Adipocyte (in vitro differentiated cells): ENCODE measurements at places on chromosomes 7 and 10.

DNA sequence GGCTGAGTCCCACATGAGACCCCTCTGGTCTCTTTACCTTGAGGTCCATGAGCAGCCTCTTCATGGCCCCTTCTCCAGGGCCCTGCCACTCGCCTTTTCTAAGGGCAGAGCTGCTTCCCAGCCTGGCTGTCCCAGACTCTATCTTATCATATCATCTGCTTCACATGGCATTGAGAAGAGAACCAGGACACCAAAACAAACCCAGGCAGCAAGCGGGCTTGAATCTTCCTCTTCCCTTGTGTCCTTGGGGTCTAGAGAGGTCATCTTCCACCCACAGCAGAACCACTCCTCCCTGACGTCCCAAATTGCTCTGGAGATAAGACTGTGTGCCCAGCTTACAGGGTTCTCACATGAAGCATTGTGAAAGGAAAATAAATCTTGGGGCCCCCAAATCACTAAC lies 261.3 kb upstream of the AUTS2 start:
- DNase-seq: no peak

DNA sequence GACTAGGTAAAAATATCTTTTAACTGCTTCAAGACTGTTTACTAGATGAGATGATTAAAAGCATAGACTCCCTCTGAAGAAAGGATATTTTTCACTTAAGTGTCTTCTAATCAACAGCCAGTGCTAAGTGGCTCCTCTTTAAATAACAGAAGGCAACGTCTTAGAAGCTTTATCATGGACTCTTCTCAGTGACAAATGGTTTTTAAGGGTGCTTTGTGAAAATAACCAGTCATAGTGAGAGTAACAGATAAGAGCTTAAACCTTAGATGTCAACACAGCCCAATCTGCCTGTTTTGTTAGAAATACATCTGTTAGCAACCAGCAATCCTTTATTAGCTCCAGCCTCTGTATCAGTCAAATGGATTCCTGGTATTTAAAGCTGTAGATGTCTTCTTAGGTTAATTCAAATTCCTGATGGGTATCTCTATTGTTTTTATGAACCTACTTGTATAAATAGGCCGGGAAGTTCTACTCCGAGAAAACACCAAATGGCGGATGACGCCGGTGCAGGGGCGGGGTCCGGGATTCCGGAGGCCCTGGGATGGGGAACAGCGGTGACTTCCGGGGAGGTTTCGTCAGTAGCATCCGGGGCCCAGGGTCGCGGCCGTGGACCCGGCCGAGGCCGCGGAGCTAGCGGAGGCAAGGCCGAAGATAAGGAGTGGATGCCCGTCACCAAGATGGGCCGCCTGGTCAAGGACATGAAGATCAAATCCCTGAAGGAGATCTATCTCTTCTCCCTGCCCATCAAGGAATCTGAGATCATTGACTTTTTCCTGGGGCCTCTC lies 285.4 kb downstream of the GPR37 start:
- no peak for DNase-seq

DNA sequence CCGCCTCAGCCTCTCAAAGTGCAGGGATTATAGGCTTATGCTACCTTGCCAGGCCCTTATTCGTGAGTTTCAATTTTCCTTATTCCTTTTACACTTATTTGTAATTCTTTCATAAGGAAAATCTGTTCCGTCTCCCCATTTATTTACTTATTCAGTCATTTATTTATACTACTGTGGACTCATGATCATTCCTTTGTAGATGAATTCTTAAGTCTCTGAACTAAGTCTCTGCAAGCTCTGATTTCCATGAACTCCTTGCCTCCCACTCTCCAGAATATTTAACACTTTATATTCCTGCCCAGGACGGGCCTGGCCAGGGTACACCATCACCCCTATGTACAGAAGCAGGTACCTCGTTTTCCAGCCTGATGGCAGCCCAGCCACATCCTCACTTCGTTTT lies 39.4 kb downstream of the PFKFB3 start:
- DNase-seq: no peak

DNA sequence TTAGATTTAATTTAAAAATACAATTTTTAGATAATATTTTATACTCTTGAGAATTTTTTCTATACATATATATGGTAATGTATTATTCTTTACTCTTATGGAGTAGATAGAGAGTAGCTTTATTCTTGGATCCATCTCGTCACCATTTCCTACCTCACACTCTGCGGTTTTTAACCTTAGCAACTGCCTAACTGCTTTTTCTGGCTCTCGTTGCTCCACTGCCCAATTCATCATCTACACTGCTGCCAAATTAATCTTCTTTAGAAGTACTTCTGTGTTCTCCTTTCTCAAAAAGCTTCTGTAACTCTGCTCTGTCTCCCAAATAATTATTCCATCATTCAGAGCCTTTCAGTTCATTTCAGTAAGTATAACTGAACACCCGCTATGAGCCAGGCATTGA lies 35.3 kb downstream of the CAPZA2 start:
- no peak for DNase-seq

DNA sequence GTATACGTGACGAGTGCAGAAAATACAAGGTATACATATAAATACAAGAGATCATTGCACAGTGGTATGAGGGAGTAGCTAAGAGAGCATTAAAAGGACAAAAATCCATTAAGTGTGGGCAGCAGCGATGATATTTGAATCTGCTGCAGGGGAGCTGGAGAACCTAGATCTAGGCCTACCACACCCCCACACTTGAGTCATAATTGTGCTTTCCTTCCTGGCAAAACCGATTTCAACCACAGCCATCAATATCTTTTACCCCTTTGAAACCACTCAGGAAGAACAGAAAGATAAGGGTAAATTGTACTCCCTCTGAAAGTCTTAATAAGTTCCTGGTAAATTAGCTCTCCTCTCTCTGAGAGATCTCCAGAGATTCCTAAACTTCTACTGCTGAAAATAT lies 345.0 kb downstream of the SORCS1 start:
- no peak for DNase-seq

DNA sequence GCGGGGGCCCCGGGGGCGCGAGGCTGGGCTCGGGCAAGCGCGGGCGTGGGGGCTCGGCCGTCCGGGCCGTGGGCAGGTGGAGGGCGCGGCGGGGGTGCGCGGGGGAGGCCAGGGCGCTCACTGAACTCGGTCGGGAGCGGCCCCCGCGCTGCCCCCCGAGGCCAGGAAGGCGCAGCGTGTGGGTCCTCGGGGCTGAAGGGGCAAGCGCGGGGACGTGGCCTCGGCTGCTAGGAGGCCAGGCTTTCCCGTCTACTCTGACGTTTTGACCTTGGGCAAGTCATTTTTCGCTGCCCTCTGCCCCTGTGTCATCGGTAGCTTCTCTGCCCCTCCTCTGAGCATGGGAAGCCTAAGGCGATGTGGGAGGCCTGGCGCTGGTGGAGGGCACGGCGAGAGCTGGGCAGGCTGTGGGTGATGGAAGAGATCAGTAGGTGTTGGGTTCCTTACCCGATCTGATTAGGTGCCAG lies 441 bp downstream of the FBH1 start:
- DNase-seq: peak; percentile 60

DNA sequence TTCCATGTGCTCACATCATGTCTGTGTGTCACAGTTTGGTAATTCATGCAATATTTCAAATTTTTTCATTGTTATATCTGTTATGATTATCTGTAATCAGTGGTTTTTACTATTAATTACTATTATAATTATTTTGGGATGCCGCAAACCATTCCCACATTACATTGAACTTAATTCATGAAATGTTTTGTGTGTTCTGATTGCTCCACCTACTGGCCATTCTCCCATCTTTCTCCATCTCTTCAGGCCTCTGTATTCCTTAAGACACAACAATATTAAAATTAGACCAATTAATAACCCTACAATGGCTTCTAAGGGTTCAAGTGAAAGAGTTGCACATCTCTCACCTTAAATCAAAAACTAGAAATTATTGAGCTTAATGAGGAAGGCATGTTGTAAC lies 398.5 kb downstream of the PCDH15 start:
- peak; percentile 17 for DNase-seq

- DNase-seq: peak; percentile 10
These were observed 209.6 kb downstream of the KIAA1217 start for GRCh38 chr10:24418532-24418931.

- no peak for DNase-seq
These were observed 157.3 kb downstream of the NOC3L start for GRCh38 chr10:94205396-94205831.

DNA sequence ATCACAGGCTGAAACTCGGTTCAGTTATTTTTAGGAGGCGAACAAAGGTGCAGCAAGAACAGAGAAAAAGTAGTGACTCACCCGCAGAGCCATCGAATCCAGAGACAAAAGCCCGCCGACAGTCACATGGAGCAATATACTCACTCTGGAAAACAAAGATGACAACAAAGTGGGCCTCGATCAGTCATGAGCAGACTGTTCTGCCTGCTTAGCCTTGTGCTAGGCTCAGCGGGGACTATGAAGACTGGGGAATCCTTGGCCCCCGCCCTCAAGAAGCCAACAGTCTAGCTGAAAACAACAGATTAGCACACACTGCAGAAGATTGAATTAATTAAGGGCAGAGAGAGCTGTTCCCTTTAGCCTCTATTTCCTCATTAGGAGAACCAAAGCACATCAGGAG lies 30.4 kb downstream of the XPNPEP1 start:
- peak; percentile 78 for DNase-seq

- peak; percentile 85 for DNase-seq
These were observed 110.8 kb upstream of the PTN start for GRCh38 chr7:137454246-137454724.
